ENCODE measurements at places on chromosomes 16 and 17. TPM values are rescaled to one million over a fixed set of nuclear protein-coding genes. Genes with fewer than 3 reads are reported as not detected.

GRCh38 chr16:16133943-16134604 is 89.2 kb downstream of the ABCC6 start:
- H3K27ac ChIP-seq = no peak overlapping the region
- no peak for DNase-seq
- no peaks in the 10 kb centered on the region for H3K27me3 ChIP-seq
- no peaks in the 10 kb centered on the region for H3K4me1 ChIP-seq

GRCh38 chr17:57439651-57440050 is 183.3 kb downstream of the MSI2 start:
- no peak overlapping the region for H3K4me3 ChIP-seq
- no peaks in the 10 kb centered on the region for H3K27me3 ChIP-seq
- H3K36me3 ChIP-seq = peaks cover 2% of the 10 kb centered on the region
- H3K4me1 ChIP-seq = peaks cover 15% of the 10 kb centered on the region

DNA sequence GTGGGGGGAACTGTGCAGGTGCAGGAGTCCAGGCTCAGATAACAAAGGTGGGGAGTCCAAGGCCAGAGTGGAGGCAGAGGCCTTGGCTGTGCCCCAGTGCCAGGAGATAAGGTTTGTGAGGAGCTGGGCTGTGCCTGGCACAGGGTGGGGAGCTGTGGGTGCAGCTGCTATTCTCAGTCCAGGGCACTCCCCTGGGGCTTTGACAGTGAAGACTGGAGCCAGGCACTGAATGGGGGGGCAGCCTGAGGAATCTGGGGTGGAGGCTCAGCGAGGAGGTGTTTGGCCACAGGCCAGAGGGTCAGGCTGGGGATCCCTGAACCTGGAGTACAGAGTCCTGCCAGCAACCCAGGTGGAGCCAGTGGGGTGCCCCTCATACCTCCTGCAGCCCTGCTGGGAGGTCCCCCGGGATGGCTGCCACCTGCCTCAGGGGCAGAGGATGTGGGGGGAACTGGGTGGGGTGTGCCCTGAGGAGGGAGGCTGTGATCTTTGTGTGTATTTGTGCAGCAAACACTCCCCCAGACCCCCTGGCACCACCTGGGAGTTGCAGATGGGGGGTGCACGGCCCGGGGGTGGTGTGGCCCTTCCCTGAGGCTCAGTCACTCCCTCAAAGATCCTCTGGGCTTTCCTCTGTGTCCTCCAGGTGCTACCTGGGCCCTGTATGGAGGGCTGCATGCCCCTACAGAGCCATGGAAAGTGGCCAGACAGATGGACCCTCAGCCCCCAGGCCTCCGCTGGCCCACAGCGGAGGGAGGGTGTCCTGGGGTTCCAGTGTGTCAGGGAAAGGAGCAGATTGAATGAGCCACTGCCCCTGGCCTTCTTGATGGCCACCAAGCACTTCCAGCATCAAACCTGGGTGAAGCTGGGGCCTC is 44.5 kb upstream of the SMPD3 start:
- no peaks in the 10 kb centered on the region for H3K36me3 ChIP-seq
- H3K4me3 ChIP-seq = no peak overlapping the region
- no peaks in the 10 kb centered on the region for H3K4me1 ChIP-seq
- DNase-seq = no peak

- H3K27me3 ChIP-seq = no peaks in the 10 kb centered on the region
- no peak overlapping the region for H3K27ac ChIP-seq
- H3K4me1 ChIP-seq = peaks cover 5% of the 10 kb centered on the region
- no peak for DNase-seq
- no peak overlapping the region for H3K4me3 ChIP-seq
Observed at GRCh38 chr17:7852262-7852670, 2.6 kb upstream of the TMEM88 start.

GRCh38 chr16:35485915-35486314 is 2026.5 kb downstream of the TP53TG3F start:
- H3K27me3 ChIP-seq = no peaks in the 10 kb centered on the region
- no peak overlapping the region for H3K27ac ChIP-seq
- no peaks in the 10 kb centered on the region for H3K4me1 ChIP-seq
- H3K4me3 ChIP-seq = no peak overlapping the region

ZFP1 gene
- 14.7 TPM for total RNA-seq

DNA sequence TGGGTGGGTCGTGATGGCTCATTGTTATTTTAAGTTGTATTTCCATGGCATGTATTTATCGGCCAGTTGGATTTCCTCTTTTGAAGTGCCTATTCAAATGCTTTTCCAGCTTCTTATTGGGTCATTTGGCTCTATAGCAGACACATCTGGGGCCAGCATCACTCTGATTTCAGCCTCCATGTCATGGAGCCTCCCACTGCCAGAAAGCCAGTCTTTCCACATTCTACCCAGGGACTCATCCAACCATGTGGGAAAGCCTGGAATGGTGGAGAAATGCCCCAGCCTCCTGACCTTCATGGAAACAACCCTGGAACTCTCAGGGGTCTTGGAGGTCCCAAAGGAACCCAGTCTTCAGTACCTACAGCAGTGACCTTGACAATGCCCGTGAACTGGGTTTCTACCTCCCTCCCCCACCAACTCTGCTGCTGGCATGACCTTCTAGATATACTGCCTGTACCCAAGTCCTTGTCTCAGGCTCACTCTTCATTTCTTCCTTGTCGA is 33.8 kb upstream of the ADGRG1 start:
- no peaks in the 10 kb centered on the region for H3K36me3 ChIP-seq
- no peaks in the 10 kb centered on the region for H3K27me3 ChIP-seq
- no peak overlapping the region for H3K27ac ChIP-seq
- H3K4me1 ChIP-seq = peaks cover 11% of the 10 kb centered on the region
- no peak overlapping the region for H3K4me3 ChIP-seq

DNA sequence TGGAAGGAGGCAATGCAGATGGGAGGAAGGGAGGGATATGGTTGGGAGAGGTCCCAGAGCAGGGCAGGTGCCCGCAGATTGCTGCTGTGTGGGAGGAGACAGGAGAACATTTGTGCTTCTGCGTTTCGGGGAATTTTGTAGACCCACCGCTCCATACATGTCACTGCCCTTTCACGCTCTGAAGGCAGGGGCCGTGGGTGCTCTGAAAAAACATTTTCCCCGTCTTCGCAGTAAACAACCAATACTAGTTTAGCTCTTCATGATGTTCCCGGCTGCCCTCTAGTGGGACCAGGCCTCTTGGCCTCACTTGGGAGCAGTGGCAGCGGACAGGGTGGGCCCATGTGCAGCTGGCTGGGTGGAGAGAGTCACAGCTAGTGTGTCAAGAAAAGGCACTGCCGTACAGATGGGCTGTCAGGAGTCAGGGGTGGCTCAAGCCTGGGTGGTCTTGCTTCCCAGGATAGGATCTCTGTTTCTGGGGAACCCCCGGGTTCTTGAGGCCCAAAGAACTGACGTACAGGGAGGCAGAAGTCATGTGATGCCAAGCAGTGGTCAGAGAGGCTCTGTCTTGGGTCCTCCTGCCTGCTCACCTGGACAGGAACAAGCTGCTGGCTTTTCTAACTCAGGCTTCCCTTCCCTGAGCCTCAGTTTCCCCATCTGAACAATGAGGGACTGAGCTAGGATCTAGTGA is 46.5 kb upstream of the CPNE2 start:
- peak; percentile 61 for DNase-seq
- no peak overlapping the region for H3K4me3 ChIP-seq
- 0 out of 3 replicates have a peak, but pooled peaks cover 3% of the 10 kb centered on the region for H3K27me3 ChIP-seq
- no peaks in the 10 kb centered on the region for H3K36me3 ChIP-seq
- H3K27ac ChIP-seq = no peak overlapping the region
- no peaks in the 10 kb centered on the region for H3K4me1 ChIP-seq

MEFV gene
- total RNA-seq = not detected

DNA sequence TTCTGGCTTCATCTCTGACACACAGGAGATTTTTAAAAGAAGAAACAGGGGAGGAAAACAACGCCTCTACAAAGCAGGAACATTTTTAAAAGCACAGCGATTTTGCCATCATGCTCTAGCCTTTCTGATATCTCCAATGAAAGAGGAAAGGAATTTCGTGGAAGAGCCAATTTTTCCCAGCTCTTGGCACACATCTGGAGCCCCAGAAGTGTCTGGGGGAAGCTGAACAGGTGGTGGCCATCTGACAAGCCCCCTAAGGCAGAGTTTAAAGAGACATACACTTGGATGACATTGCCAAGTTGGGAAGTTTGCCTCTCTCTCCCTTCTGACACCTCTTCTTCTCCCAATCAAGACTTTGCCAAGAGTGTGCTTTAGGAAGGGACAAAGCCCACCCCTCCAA is 82.1 kb downstream of the CCT6B start:
- H3K36me3 ChIP-seq = no peaks in the 10 kb centered on the region
- peaks cover 2% of the 10 kb centered on the region for H3K4me1 ChIP-seq
- peaks cover 18% of the 10 kb centered on the region for H3K27me3 ChIP-seq
- no peak for DNase-seq
- no peak overlapping the region for H3K4me3 ChIP-seq

- no peak overlapping the region for H3K4me3 ChIP-seq
- H3K27ac ChIP-seq = no peak overlapping the region
Observed at GRCh38 chr17:35949401-35949800, 5.9 kb upstream of the LYZL6 start.

TMEM88 gene
- total RNA-seq = 1.4 TPM

GRCh38 chr17:8126491-8127066 is 2.7 kb upstream of the HES7 start:
- DNase-seq = peak; percentile 71
- no peaks in the 10 kb centered on the region for H3K36me3 ChIP-seq
- peak overlapping the region; percentile 73 for H3K4me3 ChIP-seq
- H3K4me1 ChIP-seq = peaks cover 22% of the 10 kb centered on the region

GRCh38 chr17:38982858-38983746 is 15.9 kb upstream of the FBXO47 start:
- no peaks in the 10 kb centered on the region for H3K4me1 ChIP-seq
- H3K4me3 ChIP-seq = no peak overlapping the region
- no peak overlapping the region for H3K27ac ChIP-seq
- peak; percentile 64 for DNase-seq
- H3K36me3 ChIP-seq = no peaks in the 10 kb centered on the region

GRCh38 chr17:38563362-38564253 is 42.1 kb downstream of the SRCIN1 start:
- H3K36me3 ChIP-seq = no peaks in the 10 kb centered on the region
- H3K4me1 ChIP-seq = peaks cover 16% of the 10 kb centered on the region
- DNase-seq = no peak
- H3K27me3 ChIP-seq = peaks cover 61% of the 10 kb centered on the region

- H3K27ac ChIP-seq = no peak overlapping the region
- H3K27me3 ChIP-seq = no peaks in the 10 kb centered on the region
- no peak overlapping the region for H3K4me3 ChIP-seq
Observed at GRCh38 chr17:59666235-59666634, 41.0 kb downstream of the PTRH2 start.

GRCh38 chr17:50638966-50639713 is 4.5 kb downstream of the ABCC3 start:
- H3K27ac ChIP-seq = no peak overlapping the region
- H3K4me1 ChIP-seq = peaks cover 24% of the 10 kb centered on the region
- H3K4me3 ChIP-seq = no peak overlapping the region
- peaks cover 24% of the 10 kb centered on the region for H3K27me3 ChIP-seq
- no peaks in the 10 kb centered on the region for H3K36me3 ChIP-seq
- no peak for DNase-seq

DNA sequence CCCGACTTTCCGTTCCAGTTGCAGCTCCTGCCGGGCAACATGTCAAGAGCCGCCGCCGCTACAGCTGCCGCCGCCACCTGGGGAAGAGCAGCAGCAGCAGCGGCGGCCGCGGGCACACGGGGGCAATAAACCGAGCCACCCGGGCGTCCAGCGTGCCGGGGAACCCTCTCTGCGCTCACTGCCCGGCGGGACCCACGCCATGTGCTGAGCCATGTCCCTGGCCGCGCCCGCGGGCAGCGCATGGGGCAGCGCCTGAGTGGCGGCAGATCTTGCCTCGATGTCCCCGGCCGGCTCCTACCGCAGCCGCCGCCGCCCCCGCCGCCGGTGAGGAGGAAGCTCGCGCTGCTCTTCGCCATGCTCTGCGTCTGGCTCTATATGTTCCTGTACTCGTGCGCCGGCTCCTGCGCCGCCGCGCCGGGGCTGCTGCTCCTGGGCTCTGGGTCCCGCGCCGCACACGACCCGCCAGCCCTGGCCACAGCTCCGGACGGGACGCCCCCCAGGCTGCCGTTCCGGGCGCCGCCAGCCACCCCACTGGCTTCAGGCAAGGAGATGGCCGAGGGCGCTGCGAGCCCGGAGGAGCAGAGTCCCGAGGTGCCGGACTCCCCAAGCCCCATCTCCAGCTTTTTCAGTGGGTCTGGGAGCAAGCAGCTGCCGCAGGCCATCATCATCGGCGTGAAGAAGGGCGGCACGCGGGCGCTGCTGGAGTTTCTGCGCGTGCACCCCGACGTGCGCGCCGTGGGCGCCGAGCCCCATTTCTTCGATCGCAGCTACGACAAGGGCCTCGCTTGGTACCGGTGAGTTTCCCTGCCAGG is 604 bp downstream of the HS3ST3B1 start:
- peak overlapping the region; percentile 54 for H3K4me3 ChIP-seq
- H3K27me3 ChIP-seq = no peaks in the 10 kb centered on the region
- H3K4me1 ChIP-seq = peaks cover 43% of the 10 kb centered on the region
- peak overlapping the region; percentile 70 for H3K27ac ChIP-seq

DNA sequence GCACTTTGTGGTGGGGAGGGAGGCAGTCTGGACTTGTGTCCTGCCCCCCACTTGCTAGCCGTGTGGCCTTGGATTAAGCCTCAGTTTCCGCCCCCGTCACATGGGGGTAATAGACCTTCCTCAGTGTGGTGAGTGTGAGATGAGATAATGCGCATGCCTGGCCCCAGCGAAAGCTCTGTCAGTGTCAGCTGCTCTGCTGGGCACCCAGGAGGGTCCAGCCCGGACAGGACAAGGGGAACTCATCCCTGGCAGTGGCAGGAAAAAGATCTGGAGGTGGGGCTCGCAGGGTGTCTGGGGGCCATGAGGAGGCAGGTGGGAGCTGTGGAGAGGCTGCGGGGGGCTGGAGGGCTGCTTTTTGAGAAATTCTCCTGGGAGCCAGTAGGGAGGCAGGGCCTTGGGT is 63.5 kb downstream of the SRCIN1 start:
- H3K4me1 ChIP-seq = no peaks in the 10 kb centered on the region
- no peak for DNase-seq
- no peak overlapping the region for H3K4me3 ChIP-seq
- no peak overlapping the region for H3K27ac ChIP-seq
- H3K27me3 ChIP-seq = peaks cover 66% of the 10 kb centered on the region

DNA sequence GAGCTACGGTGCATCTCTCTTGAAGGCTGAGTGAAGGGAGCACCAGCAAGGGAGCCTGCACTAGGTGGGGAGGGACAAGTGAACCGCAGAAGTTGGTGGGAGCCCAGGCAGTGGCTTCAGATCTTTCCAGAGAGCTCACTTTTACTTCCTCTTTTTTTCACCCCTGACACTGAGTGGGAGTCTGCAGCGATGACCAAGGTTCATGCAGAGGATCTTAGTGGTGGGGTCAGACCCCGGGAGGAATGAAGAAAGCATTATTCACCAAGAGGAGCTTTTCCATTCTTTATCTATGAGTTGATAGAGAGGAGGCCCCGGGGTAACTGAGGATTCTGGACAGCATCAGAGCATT is 3.0 kb upstream of the CCL2 start:
- H3K4me3 ChIP-seq = no peak overlapping the region
- no peak overlapping the region for H3K27ac ChIP-seq
- H3K4me1 ChIP-seq = peaks cover 16% of the 10 kb centered on the region
- DNase-seq = peak; percentile 46
- H3K36me3 ChIP-seq = no peaks in the 10 kb centered on the region

DNA sequence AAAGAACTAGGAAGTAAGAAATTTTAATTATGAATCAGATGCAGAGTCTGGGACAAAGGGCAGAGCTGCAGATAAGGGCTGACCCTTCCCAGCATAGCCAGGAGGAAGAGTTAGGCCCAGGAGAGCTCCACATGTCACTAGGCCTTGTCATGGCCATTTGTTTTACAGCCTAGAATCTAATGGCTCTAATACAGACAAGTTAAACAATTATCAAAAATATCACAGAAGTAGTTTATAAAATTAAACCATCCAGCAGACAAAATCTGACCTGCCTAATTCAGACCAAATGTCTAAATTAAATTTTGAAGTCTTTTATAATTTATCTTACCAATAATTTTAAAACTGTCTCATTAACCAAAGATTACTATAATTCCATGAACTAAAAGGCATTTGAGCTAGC is 1369.5 kb downstream of the CDH11 start:
- no peaks in the 10 kb centered on the region for H3K36me3 ChIP-seq
- H3K27ac ChIP-seq = no peak overlapping the region
- no peak overlapping the region for H3K4me3 ChIP-seq

Data from K562 (cell line).